Fibroblast of lung (primary cell): ENCODE measurements at places on chromosomes 4 and X.

DNA sequence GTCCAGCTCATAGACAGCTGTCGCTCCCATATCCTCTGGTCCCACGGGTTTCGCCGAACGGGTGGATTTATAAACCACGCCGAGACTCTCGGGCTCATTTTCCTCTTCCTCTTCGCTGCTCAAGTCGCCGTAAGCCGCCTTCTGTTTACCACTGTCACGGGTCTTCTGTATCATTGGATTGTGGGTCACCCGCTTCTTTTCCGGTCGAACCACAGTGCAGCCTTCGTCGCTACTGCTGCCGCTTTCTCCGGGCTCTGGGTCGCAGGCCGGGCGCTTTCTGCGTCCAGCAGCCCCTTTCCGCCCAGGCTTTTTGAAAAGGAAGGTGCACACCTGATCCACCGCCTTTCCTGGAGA is 311 bp downstream of the RNF113A start:
- DNase-seq, result peak; percentile 15

GRCh38 chrX:11960031-11960430 is 178.2 kb upstream of the FRMPD4 start:
- DNase-seq, result no peak

- peak; percentile 21 for DNase-seq
Observed at GRCh38 chr4:98113012-98113411, 30.3 kb downstream of the STPG2 start.

DNA sequence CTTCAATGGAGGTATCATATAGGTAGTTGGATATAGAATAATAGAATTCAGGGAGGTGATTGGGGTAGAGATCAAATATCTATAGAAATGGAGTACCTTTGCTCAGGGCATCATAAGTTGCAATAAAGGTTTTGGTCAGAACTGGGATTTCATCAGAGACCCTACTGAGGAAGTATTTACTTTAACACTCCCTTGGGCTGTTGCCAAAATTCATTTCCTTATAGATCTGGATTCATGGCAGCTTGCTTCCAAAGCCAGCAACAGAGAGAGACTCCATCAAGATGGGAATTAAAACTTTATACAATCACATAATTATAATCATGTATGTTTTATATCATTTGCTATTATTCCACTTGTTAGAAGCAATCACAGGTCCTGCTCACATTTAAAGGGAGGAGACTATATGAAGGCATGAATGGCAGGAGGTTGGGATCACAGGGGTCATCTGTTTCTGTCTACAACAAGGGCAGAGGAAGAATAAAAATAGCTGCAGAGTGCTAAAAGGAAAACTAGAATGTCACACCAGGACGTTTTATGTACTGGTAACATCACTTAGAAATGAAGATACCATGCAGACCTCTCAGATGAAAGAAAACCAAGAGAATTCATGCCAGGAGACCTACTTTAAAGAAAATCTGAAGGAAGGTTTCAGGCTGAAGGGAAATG is 902.1 kb upstream of the LCORL start:
- DNase-seq, result no peak

GRCh38 chrX:64229154-64229553 is 1.3 kb downstream of the ASB12 start:
- no peak for DNase-seq

DNA sequence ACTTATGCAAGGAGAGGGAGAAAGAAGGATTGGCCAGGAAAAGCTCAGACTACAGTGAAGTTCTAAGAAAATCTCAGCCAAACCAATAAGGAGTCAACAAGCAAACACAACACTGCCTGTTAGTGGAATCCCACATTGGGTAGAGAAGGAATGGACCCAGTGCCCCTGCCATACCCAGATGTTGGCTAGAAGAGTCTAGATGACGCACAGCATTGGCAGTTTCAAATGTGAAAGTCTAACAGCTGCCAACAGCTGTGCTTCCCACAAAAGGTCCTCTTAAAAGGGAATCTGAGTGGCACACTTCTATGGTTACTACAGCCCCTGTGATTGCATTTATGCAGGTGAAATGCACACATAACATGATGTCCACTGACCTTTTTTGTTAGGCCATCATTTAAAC is 37.2 kb upstream of the CPEB2 start:
- peak; percentile 18 for DNase-seq

GRCh38 chr4:184706453-184706852 is 27.4 kb downstream of the CENPU start:
- DNase-seq, result no peak

DNA sequence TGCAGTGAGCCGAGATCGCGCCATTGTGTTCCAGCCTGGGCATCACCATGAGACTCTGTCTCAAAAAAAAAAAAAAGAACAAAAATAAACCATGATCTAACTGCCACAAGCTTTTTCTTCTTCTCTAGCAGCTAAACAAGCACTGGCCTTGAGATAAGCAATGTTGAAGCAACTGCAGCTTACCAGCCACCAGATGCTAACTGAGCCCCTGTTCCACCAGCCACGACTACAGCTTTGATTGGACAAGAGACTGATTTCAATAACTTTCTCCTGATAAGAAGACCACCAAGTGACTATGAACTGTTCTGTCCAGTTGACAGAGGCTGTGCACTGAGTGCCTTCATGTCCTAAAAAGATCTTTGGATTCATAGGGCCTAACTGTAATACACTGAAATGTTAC is 58.5 kb downstream of the DCTD start:
- no peak for DNase-seq

DNA sequence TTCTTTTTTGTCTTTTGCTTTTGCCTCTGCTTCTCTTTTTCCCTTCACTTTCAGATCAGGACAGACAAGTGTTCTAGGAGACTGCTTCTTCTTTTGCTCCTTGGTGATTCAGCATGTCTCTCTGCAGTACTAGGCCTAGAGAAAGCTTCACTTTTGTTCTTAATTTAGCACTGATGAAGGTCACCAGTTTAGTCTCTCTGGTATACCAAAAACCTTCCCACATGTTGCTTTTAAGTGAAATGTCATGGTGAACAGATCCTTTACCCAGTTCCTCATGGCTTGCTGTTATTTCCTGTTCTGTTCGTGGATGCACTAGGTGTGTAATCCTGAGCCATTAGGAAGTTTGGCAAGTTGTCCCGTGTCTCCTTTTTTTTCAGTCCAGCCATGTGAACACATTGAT is 53.3 kb downstream of the NBDY start:
- DNase-seq, result no peak

- peak; percentile 34 for DNase-seq
Observed at GRCh38 chr4:78627046-78627965, 75.7 kb downstream of the ANXA3 start.

- DNase-seq, result no peak
Observed at GRCh38 chr4:109648266-109648996, 54.8 kb downstream of the CASP6 start.

- DNase-seq, result no peak
Observed at GRCh38 chrX:10110984-10111363, 45.8 kb upstream of the CLCN4 start.

- no peak for DNase-seq
Observed at GRCh38 chrX:39008549-39008948, 207.3 kb downstream of the MID1IP1 start.

- DNase-seq, result no peak
Observed at GRCh38 chr4:7168106-7168505, 24.2 kb upstream of the SORCS2 start.

DNA sequence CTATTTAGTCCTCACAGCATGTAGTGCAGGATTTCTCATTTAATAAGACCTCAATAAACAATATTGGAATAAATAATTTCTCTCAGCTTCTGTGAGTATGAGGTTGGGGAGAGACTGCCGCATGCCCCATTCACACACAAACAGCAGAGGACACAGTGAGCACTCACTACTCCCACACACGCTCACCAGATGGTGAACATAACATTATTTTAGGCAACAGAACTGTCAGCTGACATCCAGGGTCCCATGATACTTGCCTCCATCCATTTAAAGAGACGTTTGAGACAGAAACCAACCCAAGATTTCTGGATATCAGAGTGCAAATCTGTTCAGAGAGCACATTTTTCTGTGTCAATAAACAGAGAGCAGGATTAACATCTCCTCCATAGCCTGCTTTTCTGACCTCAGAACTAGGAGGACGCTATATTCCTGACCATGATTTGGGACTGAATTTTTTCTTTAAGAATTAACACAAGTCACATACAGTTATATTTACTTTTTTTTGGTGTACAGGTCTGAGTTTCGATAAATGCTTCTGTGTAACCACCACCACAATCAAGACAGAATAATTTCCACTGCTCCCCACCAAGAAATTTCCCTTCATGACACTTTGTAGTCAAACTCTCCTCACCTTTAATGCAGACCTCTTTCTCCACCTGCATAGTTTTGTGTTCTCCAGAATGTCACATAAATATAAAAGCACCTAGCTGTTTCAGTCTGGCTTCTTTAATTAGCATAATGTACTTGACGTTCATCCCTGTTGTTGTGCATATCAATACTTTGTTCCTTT is 16.7 kb downstream of the GPRIN3 start:
- no peak for DNase-seq
